Lung microvascular endothelial cell (primary cell): ENCODE measurements at places on chromosomes 12 and 14. TPM values are rescaled to one million over a fixed set of nuclear protein-coding genes. Genes with fewer than 3 reads are reported as not detected.

The JPH4 gene
- total RNA-seq, result not detected in 2 replicates

- no peak for DNase-seq
Observed at GRCh38 chr14:93997916-93998870, 1.1 kb downstream of the CCDC197 start.

DNA sequence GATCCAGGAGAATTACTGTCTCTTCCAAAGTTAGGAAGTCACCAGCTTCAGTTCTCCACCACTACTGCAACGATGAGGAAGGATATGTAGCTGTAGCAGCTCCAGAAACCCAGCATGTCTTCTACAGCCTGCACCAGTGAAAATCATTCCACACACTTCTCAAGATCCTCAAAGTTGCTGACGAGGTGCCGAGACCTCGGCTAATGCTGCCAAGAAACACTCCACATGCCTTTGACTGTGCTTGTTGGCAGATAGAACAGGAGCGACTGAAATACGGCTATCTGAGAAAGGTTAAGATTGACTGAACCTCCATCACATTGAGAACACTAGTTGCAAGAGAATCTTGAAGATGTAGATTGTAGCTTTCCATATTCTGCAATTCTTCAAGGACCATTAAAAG, 241.9 kb downstream of the PPFIA2 start:
- DNase-seq, result no peak

The TMEM132C gene
- total RNA-seq, result not detected in 2 replicates

- DNase-seq, result no peak
Observed at GRCh38 chr14:75460394-75460793, 32.6 kb downstream of the JDP2 start.

The ALG10 gene
- total RNA-seq, result 7.8 and 14.7 TPM in 2 replicates

DNA sequence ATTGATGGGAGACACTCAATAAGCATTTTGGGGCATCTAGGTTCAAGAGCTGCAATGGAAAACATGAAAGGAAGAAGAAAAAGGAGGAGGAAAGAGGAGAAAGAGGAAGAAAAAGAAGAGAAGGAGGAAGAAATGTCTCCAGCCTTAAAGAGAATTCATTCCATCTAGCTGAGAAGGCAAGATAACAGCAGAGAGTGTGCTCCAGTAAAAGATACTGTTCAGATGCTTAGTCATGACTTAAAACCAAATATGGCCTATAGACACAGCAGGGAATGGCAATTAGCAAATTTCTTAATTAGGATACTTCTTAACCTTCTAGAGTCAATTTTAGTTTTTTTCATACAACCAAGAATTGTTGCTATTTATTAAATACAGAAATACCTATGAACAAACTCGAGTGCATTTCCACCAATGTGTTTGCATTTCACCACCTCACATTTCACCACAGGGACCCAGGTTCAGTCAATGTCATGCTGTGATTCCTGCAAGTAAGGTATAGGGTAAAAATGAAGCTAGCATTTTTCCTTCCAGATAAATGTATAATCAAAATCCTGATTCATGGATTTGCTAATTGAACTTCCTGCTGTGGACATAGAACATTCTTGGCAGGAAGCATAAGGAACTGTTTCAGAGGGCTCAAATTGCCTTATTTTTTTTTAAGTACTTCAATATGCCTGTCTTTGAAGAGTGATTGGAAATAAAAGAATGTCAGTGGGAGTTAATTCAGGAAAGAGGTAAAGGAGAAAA, 177.8 kb downstream of the RPS29 start:
- DNase-seq, result no peak

The GAS2L3 gene
- 13.5 and 17.7 TPM in 2 replicates for total RNA-seq

DNA sequence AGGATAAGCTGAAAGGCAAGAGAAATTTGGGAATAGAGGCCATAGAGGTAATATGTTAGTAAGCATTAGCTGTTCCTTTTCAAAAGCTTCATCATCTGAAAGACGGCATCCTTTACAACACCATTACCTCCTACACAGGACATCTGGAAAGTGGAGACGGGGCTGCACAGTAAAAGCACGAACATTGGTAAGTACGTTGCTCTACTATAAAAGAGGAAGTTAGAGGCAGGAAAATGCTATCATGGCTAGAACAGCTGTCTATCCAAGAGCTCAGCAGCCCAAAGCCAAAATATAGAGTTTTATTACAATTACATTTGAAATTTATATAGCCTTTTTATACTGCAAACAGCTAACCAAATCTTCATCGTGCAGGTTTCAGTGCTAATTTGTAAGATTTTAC, 172.3 kb upstream of the GRIP1 start:
- no peak for DNase-seq

The SLC25A21 gene
- total RNA-seq, result 0.20 and 0.87 TPM in 2 replicates

The CD63 gene
- 1,160 and 1,633 TPM in 2 replicates for total RNA-seq

DNA sequence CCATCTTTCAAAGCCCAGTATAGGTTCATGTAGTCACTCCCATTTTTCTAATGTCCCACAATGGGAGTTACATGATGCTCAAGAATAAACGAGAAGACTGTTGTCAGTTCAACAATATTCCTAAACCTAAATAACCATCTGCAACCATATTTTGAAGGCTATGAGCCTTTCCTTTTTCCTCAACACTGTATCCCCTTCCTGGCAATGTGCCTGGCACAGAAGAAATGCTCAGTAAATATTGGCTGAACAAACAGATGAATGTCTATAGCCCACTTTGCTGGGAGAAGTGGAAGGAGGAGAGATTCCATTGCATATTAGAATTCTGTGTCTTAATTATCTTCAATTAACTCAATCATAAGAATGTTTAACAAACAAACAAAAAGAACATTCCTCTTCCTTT, 6.1 kb downstream of the ARMH4 start:
- no peak for DNase-seq

GRCh38 chr12:6285063-6285477, 25.4 kb upstream of the PLEKHG6 start:
- peak; percentile 82 for DNase-seq

DNA sequence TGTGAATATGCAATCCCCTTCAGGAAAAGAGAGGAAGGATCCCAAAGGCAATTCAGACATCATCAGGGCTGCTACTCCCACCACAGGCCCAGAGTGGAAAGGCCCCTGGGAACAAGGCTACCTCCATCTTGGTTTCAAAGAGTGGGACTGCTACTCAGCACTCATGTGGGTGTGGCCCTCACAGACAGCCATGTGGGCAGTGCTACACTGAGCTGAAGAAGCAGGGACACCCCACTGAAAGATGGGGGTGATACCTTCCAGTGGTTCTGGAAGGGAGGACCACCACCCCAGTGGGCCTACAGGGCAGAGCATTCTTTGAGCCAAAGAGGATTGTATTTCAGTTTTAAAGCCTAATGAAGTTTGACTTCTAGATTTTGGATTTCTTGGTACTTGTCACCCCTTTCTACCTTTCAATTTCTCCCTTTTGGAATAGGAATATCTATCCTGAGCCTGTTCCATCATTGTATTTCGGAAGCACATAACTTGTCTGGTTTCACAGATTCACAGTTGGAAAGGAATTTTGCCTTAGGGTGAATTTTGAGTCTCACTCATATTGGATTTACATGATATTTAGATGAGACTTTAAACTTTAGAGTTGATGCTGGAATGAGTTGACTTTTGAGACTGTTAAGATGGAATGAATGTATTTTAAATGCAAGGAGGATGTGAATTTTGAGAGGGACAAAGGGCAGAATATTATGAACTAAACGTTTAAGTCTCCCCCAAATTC, 16.5 kb upstream of the LTA4H start:
- DNase-seq, result no peak

- no peak for DNase-seq
Observed at GRCh38 chr14:65805113-65805473, 392.6 kb downstream of the FUT8 start.

DNA sequence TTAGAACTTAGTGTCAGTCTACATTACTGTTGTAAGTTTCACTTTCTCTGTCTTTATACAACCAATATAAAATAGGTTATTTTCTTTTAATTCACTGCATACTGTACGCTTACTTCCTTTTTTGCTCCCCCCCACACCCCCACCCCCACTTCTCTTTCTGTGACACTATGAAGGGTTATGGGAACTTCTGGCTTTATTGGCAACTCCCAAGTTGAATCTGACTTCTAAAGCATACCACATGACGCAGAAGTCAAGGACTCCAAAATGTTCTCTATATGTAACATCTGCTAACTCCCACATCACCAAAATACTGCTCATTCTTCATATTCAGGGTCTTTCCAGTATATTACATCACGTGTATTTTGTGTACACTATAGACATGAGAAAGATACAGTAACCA, 81.2 kb upstream of the ATXN7L3B start:
- no peak for DNase-seq

DNA sequence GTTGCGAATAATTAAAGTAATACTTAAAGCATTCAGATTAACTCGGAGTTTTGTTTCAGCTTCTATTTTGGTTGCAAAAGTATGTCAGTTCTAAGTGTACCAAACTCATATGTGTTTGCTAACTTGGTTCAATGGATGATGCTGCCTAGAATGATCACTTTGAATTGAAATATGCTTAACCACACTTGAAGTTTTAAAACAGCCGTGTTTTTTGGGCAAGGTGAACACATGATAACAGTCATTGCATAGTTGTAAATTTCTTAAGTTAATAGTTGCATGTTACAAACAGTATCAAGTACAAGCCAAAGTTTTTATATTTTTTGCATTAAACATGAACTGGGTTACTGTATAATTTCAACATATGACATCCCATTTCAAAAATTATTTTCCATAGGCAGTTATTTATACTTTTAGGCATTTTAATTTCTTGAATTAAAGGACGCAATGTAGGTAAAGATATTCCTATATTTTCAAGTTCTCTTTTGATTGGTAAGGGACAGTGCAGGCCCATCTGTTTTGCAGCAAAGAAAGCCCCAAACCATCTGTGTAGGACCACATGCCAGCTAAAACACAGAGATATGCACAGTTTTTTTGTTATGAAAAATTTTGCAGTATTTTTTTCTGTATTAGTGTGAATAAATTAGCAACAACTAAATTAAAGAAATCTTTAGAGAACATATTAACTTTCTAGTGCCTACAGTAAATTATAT, 575.5 kb downstream of the PRKD1 start:
- no peak for DNase-seq

The INHBC gene
- total RNA-seq, result not detected in 2 replicates

The ART4 gene
- total RNA-seq, result 62.5 and 121 TPM in 2 replicates

The SYCP3 gene
- under 0.01 TPM in 1 of 2 replicates, not detected in the other for total RNA-seq

The ACACB gene
- total RNA-seq, result 1.7 and 3.4 TPM in 2 replicates
